A673 (cell line): ENCODE measurements at places on chromosomes 1 and 21. TPM values are rescaled to one million over a fixed set of nuclear protein-coding genes. Genes with fewer than 3 reads are reported as not detected.
A peak's percentile ranks its signal among the peaks of the same experiment; 100 is the strongest.

DNA sequence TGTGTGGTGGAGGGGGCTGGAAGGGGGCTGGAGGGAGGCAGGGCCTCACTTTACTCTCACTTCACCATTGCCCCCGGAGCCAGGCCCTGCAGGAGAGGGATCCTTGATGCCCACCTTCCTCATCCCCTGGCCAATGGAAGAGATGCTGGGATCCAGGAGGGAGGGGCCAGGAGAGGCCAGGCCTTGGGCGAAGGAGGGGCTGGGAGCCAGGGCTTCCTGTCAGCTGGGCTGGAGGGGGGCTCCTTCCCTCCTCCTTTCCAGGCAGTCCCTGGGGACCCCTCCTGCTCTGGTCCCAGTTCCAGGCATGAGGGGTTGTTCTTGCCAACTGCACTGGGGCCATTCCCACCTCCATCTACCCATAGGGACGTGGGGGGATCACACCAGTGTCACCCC lies 5.7 kb downstream of the AHDC1 start:
- DNase-seq: peak; percentile 69

Gene LCK
- not detected in 2 replicates for total RNA-seq

Gene NCF2
- not detected in 2 replicates for total RNA-seq

DNA sequence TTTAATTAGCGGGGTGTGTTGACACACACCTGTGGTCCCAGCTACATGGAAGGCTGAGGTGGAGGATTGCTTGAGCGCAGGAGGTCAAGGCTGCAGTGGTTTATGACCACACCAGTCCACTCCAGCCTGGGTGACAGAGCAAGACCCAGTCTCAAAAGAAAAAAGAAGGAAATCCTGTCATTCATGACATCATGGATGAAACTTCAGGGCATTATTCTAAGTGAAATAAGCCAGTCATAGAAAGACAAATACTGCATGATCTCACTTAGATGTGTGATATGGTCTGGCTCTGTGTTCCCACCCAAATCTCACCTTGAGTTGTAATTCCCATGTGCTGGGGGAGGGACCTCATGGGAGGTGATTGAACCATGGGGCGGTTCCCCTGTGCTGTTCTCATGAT lies 82.6 kb downstream of the MT1HL1 start:
- DNase-seq: no peak

GRCh38 chr1:41733725-41734124 lies 185.0 kb downstream of the HIVEP3 start:
- no peak for DNase-seq

DNA sequence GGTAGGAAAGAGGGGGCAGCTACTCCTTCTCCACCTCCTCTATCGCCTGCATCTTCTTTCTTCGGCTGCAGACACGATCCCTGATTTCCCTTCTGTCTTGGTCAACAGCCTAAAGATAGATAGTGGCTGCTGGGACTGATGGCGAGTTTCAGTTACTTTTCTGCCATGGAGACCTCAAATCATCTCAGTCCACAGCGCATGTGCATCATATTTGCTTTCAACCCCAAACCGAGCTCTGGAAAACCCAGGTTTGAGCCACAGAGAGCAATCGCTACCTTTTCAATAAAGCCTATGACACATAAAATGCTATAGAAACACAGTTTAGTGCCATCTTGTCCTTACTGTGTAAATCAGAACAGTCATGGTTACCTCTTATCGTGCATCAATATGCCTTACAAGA lies 142.9 kb upstream of the IRF2BP2 start:
- DNase-seq: no peak

DNA sequence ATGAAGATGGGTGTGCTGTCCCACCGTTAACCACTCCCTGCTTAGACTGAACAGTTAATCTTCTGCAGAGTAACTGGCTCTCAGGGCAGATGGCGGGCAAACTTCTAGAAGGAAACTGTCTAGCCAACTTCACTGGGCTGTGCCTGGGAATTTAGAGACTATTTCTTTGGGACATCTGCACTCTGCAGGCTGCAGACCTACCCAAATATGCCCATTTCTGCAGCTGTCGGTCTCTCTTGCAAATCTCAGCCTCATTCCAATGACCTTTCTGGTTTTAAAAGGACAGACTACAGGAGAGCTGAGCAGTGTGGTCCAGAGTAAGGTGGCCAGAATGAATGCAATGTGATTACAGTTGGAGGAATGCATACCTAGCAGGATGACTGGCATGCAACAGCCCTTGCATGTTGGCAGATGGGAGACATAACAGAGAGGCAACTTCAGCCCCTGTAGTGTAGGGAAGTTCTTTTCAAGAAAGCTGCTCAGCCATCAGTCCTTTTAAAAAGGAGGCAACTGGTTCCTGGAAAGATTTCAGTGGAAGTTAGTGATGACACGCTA lies 26.3 kb upstream of the IL20 start:
- no peak for DNase-seq

GRCh38 chr1:171267391-171267790 lies 19.1 kb downstream of the FMO1 start:
- DNase-seq: no peak

DNA sequence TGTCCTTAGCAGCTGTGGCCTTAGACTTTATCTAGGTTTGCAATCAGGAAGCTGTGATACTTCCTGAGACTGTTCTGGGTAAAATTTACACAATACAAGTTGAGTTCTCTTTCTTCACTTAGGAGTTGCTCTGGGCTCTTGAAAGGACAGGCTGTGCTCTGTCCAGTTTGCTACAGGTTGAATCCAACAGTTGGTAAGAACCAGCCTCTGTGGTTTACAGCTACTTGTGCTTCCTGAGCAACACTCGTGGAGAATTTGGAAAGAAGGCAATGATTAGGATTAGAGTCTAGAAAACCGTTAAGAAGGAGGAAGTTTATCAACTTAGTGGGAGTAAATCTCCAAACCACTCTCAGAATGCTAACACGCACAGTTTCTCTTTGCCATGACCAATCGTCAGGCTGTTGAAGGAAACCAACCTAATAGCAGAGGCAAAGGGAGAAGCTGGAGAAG lies 26.8 kb downstream of the GFI1 start:
- DNase-seq: no peak

DNA sequence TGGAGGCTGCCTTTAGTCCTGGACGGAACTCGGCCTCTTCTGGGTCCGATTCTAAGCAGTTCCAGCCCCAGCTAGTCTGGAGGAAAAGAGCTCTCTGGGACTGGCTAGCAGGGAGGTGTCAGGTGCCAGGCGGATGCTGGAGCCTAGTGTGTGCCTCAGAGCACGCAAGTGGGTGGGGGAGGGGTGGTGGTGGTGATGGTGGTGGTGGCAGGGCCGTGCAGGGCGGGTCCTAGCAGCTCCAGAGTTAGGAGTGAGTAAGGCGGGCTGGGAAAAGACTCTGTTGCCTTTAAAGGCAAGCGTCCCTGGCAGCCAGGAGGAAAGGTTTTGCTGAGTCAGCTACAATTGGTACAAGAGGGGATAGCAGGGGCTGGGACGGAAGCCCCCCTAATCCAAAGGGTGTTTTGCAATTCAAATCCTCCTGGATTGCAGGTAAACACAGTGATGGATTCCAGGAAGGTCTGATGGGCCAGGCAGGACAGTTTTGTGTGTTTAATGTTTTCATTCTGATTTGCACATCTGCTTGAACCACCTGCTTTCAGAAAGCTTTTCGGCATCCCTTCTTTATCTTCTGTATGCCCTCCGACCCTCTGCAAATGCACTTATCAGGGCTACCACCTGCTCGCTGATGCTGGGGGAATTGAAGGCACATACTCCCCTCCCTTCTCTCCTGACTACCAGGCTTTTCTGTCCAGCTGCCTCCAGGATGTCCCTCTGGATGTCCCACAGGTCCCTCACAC lies 4.1 kb upstream of the SLC2A1 start:
- no peak for DNase-seq

- DNase-seq: no peak
Measured at GRCh38 chr21:22154579-22155274, 1156.5 kb downstream of the NCAM2 start.

DNA sequence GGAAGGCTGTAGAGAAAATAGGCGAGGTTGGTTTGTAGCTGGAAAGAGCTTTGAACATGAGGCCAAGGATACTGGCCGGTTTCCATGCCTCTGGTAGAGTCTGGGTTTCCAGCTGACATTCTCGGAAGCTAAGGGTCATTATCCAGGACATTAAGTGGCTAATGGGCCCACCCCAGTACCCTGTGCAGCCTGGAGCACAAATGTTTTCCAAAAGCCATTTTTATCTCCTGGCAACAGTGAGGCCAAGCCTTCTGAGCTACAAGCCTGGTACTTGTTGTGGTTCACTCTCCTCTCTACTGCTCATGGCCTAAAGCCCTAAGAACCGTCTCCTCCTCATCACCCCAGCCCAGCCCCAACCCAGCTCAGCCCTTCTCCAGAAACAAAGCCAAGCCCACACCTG lies 122.9 kb downstream of the DMRTA2 start:
- no peak for DNase-seq

DNA sequence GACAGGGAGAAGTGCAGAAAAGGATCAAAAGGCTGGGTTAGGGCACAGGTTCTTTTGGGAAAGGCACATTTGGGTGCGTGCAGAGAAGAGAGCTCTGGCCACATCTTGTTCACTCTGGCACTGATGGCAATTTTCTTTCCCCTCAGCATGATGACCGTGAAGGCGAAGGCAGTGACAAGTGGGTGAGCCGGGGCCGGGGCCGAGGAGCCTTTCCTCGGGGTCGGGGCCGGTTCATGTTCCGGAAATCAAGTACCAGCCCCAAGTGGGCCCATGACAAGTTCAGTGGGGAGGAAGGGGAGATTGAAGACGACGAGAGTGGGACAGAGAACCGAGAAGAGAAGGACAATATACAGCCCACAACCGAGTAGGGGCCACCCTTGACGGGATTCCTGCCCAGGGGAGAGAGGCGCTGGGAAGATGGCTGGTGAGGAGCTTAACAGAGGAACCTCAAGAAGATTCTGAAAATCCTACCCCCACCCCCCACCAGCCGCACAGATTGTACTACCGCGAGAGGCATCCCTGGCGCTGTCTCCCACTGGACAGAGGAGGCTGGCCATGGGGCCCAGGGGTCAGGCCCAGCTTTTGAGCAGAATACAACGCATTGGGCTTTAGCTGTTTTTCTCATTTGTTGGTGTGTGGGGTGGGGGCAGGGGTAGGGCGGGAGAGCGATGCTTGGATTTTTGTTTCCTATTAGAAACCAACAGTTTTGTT lies 2.4 kb upstream of the SH3D21 start:
- no peak for DNase-seq

Gene CFHR4
- not detected in 2 replicates for total RNA-seq

GRCh38 chr1:221105578-221105977 lies 226.3 kb downstream of the HLX start:
- no peak for DNase-seq

Gene ERVH48-1
- 0.31 and 0.34 TPM in 2 replicates for total RNA-seq

DNA sequence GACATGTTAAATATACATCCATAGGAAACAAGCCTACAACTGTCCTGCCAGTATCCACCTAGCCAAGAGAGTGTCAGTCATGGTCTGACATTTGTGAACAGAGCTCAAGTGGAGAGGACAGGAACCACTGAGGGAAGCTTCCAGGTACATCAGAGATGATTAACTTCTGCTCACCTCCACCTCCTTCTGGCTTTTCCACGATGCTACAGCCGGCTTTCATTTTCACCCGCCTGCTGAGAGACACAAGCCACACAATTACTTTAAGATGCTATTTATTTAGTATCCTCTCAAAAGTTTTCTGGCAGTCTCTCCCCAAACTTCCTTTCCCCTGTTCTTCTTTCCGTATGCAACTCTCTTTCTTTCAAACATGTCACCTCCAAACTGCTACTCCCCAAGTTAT lies 2.1 kb downstream of the ETV3 start:
- no peak for DNase-seq

DNA sequence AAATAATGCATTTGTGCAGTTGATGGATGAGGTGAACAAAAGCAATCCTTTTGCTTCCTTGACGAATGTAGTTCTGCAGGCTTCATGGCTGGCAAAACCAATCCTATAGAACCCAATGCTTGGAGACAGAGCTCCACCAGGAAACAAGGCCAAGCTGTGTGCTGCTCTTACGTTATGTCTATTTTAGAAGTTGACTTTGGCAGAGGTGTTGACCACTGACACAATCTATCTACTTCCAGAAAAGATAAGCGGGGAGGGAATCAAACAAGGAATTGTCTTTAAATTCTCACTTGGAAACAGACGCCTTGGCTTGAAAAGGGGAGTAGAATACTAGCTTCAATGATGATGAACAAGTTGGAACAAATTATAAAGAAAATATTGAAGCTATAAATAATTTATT lies 211.2 kb downstream of the SETD4 start:
- DNase-seq: no peak

GRCh38 chr1:202264300-202264699 lies 70.7 kb downstream of the LGR6 start:
- no peak for DNase-seq

- DNase-seq: no peak
Measured at GRCh38 chr1:100075773-100076172, 57.0 kb downstream of the SASS6 start.

Gene DNAI4
- total RNA-seq: 4.9 and 5.3 TPM in 2 replicates

- no peak for DNase-seq
Measured at GRCh38 chr1:243883551-243883950, 33.5 kb upstream of the AKT3 start.

GRCh38 chr21:28148400-28149064 lies 844.1 kb downstream of the LTN1 start:
- no peak for DNase-seq

- peak; percentile 83 for DNase-seq
Measured at GRCh38 chr1:179369751-179370341, 4.1 kb downstream of the AXDND1 start.

GRCh38 chr1:34380526-34381124 lies 203.9 kb downstream of the C1orf94 start:
- DNase-seq: no peak

DNA sequence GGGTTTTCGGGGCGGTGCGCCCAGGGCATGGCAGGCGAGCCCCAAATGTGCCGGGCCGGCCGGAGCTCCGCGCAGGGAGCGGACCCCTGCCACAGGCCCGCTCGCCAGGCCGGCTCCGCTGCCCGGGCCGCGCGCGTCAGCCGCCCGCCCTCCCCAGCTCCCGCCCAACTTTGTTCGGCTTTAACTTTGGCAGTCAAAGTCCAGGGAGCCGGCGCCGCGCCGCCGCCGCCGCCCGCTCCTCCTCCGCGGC lies 488 bp downstream of the SLC35D1 start:
- peak; percentile 49 for DNase-seq

GRCh38 chr1:189708674-189709073 lies 769.0 kb downstream of the BRINP3 start:
- DNase-seq: peak; percentile 31

- peak; percentile 90 for DNase-seq
Measured at GRCh38 chr21:43775795-43776430, at the start of gene CSTB. Gene CSTB, minus strand, starts transcription at chr21:43776308. Its CDS starts 39 bp downstream, at chr21:43776269.

- peak; percentile 79 for DNase-seq
Measured at GRCh38 chr1:241531195-241532161, 700 bp upstream of the KMO start.

GRCh38 chr1:99665212-99665611 lies 19.3 kb downstream of the PALMD start:
- DNase-seq: no peak

DNA sequence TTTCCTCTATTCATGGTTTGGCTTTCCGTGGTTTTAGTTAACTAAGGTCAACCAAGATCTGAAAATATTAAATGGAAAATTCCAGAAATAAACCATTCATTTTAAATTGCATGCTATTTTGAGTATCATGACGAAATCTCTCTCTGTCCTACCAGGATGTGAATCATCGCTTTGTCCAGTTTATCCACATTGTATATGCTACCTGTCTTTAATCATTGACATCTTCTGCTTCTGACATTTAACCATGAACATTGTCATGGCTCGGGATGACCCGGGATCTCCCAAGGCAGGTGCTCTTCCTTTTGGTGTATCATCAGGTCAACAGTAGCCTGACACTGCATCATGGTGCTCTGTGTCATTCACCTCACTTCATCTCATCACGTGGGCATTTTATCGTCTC lies 125.5 kb upstream of the HNRNPU start:
- no peak for DNase-seq

Gene A3GALT2
- total RNA-seq: 0.39 TPM in 1 of 2 replicates, not detected in the other
